Mucosa of descending colon (tissue), 3 donors: ENCODE measurements at places on chromosomes 12 and 14. TPM values are rescaled to one million over a fixed set of nuclear protein-coding genes. Genes with fewer than 3 reads are reported as not detected.

- peak; percentile 38 for DNase-seq
Measured at GRCh38 chr14:76767681-76768656, 6.7 kb downstream of the VASH1 start.

Gene MYH6
- not detected for total RNA-seq

- DNase-seq, result no peak
Measured at GRCh38 chr12:130916241-130916911, 37.3 kb upstream of the ADGRD1 start.

GRCh38 chr14:99239661-99240092 is 32.3 kb downstream of the BCL11B start:
- no peak for DNase-seq

Gene WIF1
- total RNA-seq, result not detected

Gene CAPRIN2
- 15.2 TPM for total RNA-seq

Gene PRIMA1
- 1.6 TPM for total RNA-seq

DNA sequence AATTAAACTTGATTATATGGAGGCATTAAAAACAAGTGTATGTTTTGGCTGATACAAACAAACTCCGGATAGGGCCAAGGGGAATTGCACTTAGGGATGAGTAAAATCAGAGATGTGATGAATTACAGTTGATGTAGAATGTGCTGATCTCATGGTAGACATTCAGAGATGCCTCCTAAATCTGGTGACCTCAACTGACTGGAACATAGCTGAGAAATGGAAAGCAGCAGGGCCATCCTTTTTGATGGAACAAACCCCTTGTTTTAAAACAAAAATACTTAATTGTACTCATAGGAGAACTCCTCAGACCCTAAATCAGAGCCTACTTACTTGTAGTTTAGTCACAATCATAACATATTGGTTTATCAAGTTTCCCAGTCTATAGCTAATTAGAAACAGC is 122.8 kb downstream of the C12orf75 start:
- no peak for DNase-seq

GRCh38 chr12:14113031-14113430 is 131.6 kb upstream of the GRIN2B start:
- DNase-seq, result no peak

Gene TAS2R8
- total RNA-seq, result not detected

Gene IFT43
- total RNA-seq, result 27.3 TPM

Gene PIGH
- 20.0 TPM for total RNA-seq

- DNase-seq, result no peak
Measured at GRCh38 chr12:112848338-112848715, 56.8 kb downstream of the RPH3A start.

Gene PSEN1
- 100.0 TPM for total RNA-seq

GRCh38 chr12:93608313-93608712 is 35.8 kb downstream of the SOCS2 start:
- no peak for DNase-seq

Gene POTEM
- not detected for total RNA-seq

Gene ASPG
- total RNA-seq, result 2.1 TPM

- no peak for DNase-seq
Measured at GRCh38 chr14:32013083-32013482, 64.0 kb upstream of the ARHGAP5 start.

Gene OR4E2
- not detected for total RNA-seq

Gene CPNE6
- 2.2 TPM for total RNA-seq

DNA sequence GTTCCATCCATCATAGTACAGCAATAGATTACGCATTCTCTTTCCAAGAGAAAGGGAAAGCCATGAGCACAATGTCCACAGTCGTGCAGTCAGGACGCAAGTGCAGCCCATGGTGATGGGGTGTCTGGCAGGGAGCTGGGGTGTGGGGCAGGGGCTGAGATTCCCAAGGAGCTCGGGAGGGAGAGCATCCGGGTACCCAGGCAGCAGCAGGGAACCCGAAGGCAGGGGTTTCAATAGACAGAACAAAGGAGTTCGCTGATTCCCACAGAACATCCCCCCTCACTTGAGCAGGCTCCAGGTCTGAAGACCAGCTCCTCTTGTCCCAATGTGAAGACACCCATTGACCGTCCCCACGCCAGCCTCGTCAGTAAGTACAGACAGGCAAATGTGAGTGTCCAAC is 13.5 kb downstream of the ANHX start:
- DNase-seq, result no peak

- no peak for DNase-seq
Measured at GRCh38 chr12:6182279-6182898, 17.8 kb upstream of the CD9 start.

Gene KRT72
- not detected for total RNA-seq

- DNase-seq, result no peak
Measured at GRCh38 chr12:91538418-91538817, 355.8 kb upstream of the DCN start.

DNA sequence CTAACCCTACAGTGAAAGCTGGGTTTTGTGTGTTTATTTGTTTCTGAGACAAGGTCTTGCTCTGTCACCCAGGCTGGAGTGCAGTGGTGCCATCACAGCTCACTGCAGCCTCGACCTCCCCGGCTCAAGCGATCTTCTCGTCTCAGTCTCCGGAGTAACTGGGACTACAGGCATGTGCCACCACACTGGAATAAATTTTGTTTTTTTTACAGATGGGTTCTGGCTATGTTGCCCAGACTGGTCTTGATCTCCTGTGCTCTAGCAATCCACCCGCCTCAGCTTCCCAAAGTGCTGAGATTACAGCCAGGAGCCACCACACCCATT is 26.4 kb downstream of the TBX3 start:
- DNase-seq, result no peak

Gene LTA4H
- total RNA-seq, result 52.8 TPM

GRCh38 chr14:22597265-22597664 is 835 bp upstream of the ABHD4 start:
- DNase-seq, result no peak

DNA sequence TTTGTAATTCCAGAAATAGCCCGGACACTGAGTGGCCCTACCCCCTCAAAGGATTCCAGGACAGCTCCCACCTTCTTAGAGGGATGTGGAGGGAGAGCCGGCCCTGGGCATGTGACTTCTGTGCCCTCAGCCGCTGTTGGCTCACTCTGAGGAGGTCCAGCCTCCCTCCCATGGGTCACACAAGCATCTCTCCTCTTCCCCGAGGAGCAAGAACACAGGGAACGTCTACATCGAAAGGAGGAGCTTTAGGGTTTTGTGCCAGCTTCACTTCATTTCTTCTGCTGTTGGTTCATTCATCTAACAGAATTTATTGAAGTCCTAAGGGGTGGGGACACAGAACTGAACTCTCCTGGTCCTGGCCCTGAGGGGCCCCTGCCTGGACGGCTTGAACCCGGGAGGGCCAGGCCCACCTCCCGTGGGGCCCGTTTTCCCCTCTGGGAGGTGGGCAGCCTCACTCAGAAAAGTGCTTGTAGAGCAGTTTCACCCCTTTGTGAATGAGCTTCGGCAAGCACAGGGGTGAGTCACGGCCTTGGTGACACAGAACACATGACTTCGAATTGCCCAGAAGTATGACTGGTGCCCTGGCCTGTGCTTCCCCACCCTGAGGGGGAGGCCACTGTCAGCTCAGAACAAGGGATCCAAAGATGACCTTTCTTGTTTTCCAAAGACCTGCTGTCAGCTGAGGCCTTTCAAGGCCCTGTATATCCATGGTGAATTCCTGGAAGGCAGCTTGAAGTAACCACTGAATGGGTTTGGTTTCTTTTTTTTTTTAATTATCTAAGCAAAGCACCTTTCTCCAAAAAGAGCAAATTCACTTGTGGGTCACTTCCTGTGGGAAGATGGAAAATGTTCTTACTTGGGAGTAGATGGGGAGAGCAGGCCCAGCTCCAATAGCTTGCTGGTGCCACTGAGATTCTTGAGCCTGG is 39.2 kb downstream of the NFKBIA start:
- DNase-seq, result no peak

DNA sequence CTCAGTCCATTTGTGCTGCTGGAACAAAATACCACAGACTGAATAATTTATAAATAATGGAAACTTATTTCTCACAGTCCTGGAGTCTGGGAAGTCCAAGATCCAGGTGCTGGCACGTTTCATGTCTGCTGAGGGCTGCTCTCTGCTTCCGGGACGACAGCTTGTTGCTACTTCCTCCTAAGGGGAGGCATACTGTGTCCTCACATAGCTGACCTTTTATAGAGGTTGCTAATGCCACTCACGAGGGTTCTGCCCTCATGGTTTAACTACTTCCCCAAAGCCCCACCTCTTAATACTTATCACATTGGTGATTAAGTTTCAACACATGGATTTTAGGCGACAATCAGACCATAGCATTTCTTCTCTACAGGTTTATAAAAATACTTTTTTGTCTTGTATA is 411.1 kb downstream of the NRXN3 start:
- no peak for DNase-seq

Gene PABPN1
- total RNA-seq, result 185 TPM
